Activated CD4-positive, alpha-beta T cell treated with anti-CD3 and anti-CD28 coated beads, Interleukin-2, Interleukin-4, amounts not matched to agents 100 ng/mL and 50 ng/mL, durations not matched to agents 16 hours and 8 hours (primary cell): ENCODE measurements at places on chromosomes 1 and 21.

DNA sequence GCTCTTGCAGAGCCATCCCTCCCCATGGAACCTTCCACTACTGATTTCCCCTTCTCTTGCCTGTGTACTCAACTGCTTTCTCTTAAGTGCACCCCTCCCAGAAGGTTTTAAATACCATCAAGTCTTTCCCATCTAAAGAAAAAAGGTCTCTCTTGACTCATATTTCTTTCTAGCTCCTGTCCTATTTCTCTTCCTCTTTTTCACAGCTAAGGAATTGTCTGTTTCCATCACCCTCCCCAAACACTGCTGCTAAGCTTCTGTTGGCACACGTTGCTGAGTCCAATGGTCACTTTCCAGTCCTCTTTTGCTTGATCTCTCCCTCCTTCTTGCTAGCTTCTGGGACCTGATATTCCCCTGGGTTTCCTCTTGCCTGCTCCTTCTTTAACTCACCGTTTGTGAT lies 13.3 kb upstream of the GNL2 start:
- DNase-seq: no peak

DNA sequence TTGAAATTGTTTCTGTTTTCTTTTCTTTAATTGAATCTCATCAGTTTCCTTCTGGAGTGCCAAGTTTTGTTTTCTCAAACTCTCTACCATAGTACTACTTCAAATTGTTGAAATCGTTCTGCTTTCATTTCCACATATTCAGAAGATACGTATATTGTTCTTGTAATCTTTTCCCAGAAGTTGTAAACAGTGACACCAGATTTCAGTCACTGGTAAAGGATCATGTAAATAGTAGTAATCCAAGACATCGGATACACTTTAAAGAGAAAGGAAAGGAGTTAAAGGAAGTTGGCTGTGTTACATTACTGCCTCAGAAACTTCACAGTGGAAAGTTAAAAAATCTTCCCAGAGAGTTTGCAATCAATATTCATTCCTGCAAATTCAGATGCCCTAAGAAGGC lies 67.5 kb downstream of the RGL1 start:
- no peak for DNase-seq

DNA sequence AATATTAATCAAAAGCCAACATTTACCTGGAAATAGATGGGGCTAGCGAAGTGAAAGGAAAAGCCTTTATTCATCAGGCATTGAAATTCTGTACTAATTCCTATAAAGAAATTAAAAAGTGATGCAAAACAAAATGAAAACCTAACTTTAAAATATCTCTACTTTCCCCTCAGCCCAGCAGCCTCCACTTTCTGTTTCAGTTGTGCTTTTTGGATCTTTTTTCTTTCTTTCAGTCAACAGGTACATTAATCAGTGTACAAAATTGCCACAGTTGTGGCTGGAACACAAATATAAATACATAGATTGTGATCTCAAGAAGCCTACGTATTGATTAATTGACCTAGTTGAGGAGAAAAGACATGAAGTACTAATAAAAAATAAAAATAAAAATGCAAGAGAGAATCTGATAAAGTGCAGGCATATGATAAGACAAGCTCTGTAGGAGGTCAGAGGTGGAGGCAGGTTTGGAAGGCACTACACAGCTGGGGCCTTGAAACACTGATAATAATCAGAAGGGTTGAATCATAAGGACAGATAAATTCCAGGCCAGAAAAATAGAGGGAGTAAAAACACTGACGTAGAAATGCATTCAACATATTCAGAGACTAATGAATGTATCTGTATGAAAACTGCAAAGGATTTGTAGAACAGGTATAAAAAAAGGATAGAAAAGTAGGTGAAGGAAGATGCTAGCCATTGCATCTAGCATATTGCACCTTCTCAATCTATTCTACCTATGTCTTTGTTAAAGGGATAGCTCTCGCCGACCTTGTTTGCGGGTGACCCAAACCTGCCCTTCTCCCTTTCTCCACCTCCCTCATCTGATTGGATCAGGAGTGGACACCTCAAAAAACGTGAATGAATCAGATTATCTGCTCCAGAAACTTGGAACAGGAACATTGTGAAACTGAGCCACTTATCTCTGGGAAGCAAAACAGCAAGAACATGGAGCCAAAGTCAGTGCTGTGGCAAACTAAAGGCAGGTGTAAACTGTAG lies 607.8 kb upstream of the ADGRL2 start:
- no peak for DNase-seq

- DNase-seq: no peak
These were observed 321.2 kb upstream of the LYPLAL1 start for GRCh38 chr1:218852527-218852926.

DNA sequence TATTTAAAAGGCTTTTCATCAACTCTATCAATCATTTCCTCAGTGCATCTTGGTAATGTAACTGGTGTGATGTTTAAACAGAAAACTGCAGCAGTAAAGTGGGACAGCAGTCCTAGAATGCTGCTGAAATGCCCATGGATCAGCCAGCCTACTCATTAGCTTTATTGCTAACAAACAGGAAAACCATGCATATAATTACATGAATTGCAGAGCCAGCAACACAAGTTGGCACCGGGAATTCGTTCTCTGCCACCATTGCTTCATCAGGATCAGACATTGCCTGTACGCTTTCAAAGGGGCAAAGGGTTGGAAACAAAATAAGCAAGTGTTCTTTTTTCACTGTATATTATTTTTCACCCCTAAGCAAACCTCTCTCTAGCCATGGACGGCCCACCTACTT lies 276.2 kb upstream of the LRRC7 start:
- DNase-seq: no peak

GRCh38 chr1:196690582-196690981 lies 38.7 kb downstream of the CFH start:
- no peak for DNase-seq

GRCh38 chr1:65147424-65148177 lies 402 bp upstream of the AK4 start:
- DNase-seq: peak; percentile 59

DNA sequence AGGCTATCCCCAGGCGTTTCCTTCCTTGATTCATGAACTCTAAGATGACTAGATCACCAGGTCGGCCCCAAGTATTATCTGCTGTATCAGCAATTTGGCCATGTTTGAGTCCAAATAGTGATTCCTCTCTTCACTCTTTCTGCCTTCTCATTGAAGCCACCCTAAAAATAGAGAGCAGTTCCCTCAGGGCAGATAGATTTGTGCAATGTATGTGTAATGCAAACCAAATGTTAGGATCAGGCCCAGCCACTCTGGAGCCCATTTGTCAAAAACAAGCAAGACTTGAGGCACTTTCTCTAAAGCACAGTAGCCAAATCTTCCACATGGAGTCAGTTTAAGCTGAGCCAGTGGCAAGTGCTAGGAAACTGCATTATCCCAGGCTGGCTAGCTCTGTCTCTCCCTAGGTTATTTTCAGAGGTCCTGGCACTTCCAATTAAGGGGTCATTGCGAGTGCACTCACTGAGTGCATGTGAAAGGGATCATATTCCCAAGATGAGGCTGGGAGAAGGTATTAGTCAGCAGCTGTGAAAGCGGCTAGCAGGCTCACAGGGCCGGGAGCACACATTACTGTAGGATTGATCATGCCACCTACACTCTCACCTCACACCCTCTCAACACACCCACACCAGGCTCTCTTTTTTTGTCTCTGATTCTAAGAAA lies 97.9 kb upstream of the RAB3GAP2 start:
- no peak for DNase-seq

GRCh38 chr1:157992031-157992832 lies 1.2 kb upstream of the KIRREL1 start:
- DNase-seq: peak; percentile 42

- no peak for DNase-seq
These were observed 9.9 kb upstream of the ZBTB17 start for GRCh38 chr1:15985611-15986297.

DNA sequence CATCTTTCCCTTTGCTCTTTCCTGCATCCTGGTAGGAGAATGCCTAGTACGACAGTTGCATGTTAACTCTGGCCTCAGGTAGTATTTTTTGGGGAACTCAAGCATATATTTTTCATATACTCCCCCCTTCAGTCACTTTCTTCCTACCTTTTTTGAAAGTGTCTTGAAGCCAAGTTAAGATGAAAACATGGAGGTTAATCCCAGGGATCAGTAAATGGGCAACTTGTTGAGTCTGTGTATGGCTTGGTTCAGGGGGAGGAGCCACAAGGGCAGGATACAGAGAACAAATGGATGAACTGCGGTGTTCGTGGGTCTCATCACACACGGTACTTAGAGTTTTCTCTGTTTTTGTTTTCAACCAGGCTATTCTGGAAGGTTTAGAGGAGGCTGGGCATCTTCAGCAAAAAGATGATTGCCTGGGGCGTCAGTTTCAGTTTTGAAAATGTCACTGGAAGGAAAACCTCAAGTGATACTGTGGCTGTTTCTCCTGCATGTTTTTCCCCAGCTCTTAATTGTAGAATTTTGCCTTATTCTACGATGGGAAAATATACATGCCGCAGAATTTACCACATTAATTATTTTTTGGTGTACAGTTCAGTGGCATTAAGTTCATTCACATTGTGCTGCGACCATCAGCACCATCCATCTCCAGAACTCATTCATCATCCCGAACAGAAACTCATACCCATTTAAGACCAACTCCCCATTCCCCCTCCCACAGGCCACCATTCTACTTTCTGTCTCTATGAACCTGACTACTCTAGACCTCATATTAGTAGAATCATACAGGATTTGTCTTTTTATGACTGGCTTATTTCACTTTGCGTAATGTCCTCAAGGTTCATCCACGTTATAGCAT lies 71.5 kb downstream of the MAP10 start:
- peak; percentile 46 for DNase-seq

GRCh38 chr1:16013220-16013907 lies 4.5 kb downstream of the HSPB7 start:
- peak; percentile 12 for DNase-seq

DNA sequence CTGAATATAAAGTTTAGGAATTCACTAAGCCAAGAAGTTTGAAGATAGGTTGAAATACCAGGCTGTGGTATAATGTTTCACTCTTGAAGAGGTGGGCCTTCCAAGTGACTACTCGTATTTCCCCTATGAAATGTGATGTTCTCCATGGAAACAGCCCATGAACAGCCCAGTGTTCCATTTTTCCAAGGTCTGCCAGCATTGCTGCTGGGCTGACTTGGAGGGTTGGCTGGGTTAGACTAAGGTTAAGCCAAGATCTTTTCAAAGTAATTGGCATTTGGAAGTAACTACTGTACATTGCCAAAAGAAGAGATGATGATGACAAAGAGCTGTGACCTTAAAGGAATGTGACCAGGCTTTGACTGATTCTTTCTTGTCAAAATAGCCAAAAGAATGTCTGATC lies 73.8 kb downstream of the RPE65 start:
- DNase-seq: no peak

GRCh38 chr1:160720356-160721085 lies 8.9 kb upstream of the CD48 start:
- no peak for DNase-seq

DNA sequence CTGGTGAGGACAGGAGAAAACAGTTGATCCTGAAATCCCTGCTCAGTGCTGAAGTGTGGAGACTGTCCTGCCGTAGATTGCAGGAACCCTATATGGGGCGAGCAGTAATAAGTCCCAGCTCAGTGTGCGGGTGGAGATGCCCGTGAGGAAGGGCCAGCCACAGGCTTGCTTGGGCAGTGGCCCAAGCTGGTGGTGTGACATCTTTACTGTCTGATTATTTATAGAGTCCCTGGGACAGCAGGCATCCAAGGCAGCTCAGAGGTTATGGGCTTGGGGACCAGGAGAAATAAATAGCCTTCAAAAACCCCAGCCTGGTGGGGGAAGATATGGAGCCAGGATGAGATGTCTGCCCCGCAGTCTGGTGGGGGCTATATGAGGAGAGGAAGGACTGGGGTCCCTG lies 170.7 kb upstream of the POU3F1 start:
- DNase-seq: no peak

DNA sequence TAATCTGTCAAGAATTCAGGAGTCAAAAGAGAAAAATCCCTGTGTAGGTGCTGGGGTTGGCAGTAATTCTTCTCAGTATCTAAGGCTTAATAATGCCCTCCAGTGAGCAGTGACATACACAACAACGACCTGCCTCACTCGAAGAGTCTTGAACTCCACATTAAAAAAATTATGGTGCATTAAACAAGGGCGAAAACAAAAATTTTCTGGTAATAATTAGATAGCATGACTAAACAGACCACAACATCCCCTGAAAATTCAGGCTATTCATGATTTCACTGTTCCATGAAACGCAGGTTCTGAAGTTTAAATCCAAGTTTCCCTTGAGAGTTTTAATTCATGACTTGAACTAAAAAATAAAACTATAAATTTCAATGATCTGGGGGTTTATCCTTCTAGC lies 5.1 kb downstream of the SRSF4 start:
- no peak for DNase-seq

- DNase-seq: no peak
These were observed 3.2 kb upstream of the SRRM1 start for GRCh38 chr1:24639881-24640280.

- no peak for DNase-seq
These were observed 29.0 kb downstream of the TNR start for GRCh38 chr1:175714350-175714749.

GRCh38 chr1:152169366-152170025 lies 10.5 kb upstream of the RPTN start:
- no peak for DNase-seq

GRCh38 chr1:48023488-48023887 lies 26.3 kb upstream of the TRABD2B start:
- DNase-seq: no peak

GRCh38 chr1:224300346-224300745 lies 29.6 kb downstream of the NVL start:
- peak; percentile 4 for DNase-seq

GRCh38 chr1:150979092-150980056 lies 2.7 kb upstream of the ANXA9 start:
- peak; percentile 90 for DNase-seq

GRCh38 chr1:197441999-197442414 lies 174.0 kb downstream of the CRB1 start:
- no peak for DNase-seq

DNA sequence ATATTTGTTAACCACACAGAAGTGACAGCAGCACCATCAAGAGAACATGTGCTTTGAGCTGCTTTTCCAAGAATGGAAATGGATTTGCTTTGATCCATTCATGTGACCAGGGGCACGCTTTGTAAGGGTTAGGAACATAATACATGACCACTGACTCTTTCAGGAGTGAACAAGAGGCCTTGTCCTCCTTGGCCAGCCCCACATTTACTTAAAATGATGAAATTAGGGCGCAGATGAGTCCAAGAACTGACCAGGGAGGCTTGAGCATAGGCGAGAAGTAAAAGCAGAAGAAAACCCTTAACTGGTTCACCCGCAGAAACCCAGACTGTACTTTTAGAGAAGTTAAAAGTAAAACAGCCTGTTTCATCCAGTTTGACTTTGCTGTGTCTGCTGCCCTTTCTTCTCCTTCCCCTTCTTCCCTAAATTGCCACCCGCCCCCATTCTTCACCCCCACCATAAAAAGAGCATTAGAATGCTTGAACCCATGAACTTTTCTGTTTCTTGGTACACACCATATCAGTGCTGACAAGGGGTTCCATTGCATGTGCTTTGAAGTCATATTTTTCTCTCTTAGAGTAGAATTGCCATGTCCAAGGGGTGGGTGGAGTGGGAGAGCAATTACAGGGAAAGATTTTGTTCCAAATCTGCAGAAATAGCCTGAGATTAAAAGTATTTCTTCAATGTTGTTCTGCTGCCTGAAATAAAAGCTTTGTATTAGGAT lies 2.6 kb upstream of the GLUL start:
- no peak for DNase-seq
